ENCODE measurements at places on chromosomes 7 and 10. TPM values are rescaled to one million over a fixed set of nuclear protein-coding genes. Genes with fewer than 3 reads are reported as not detected.
A peak's percentile ranks its signal among the peaks of the same experiment; 100 is the strongest.

DNA sequence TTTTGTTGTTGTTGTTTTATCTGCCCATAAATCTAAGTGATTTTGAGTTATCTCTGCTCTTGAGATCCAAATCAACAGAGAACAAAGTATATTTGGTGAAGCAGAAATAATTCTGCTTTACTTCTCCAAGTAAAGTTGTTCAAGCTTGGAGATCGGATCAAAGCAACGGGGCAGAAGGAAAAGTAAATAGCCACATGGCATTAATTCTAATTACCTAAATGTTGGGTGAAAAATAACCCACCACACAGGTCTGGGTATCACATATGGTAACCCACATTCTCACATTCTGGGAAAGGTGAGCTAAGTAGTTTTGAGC, 3.1 kb downstream of the NRP1 start:
- H3K4me3 ChIP-seq, result peak overlapping the region; percentile 69
- no peaks in the 10 kb centered on the region for H3K27me3 ChIP-seq
- H3K36me3 ChIP-seq, result peaks cover 73% of the 10 kb centered on the region
- DNase-seq, result peak; percentile 50
- H3K27ac ChIP-seq, result peak overlapping the region; percentile 86

DNA sequence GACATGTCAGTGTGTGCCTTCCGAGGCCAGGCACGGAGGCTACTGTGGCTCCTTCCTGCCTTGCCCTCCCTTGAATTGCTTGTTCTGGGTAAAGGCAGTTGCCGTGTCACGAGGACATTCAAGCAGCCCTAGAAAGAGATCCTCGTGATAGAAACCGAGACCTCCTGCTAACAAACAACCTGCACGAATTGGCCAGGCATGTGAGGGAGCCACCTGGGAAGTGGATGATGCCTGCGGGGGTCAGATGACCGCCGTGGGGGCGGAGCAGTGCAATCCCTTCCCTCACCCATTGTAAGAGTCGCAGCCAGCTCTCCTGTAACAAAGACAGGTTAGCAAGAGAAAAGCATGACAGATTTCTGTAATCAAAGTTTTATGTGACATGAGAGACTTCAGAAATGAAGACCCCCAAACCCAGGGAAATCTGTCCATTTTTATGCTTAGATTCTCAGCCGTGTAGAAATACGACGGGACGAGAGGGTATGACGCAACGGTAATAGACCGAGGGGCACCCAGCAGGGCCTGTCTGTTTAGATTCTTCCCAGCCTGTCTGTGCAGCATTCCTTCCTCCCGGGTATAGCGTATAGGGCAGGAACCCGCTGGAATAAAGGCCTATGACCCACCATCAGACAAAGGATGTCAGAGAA, 241.7 kb downstream of the GATA3 start:
- H3K27me3 ChIP-seq, result peaks cover 58% of the 10 kb centered on the region
- DNase-seq, result no peak
- no peak overlapping the region for H3K27ac ChIP-seq
- no peaks in the 10 kb centered on the region for H3K36me3 ChIP-seq
- H3K4me1 ChIP-seq, result 0 out of 2 replicates have a peak, but pooled peaks cover 4% of the 10 kb centered on the region

- H3K4me3 ChIP-seq, result no peak overlapping the region
- no peak for DNase-seq
- H3K27me3 ChIP-seq, result no peaks in the 10 kb centered on the region
- no peak overlapping the region for H3K27ac ChIP-seq
- no peaks in the 10 kb centered on the region for H3K36me3 ChIP-seq
- peaks cover 4% of the 10 kb centered on the region for H3K4me1 ChIP-seq
Observed at GRCh38 chr7:46059308-46060020, 138.4 kb upstream of the IGFBP3 start.

The KIAA1217 gene
- total RNA-seq, result 16.0 TPM
